ENCODE measurements at places on chromosomes 1 and 21. TPM values are rescaled to one million over a fixed set of nuclear protein-coding genes. Genes with fewer than 3 reads are reported as not detected.

The CTNNBIP1 gene
- 10.7 TPM for total RNA-seq

The RIPPLY3 gene
- total RNA-seq = 0.56 TPM

The CATSPERE gene
- total RNA-seq = 0.05 TPM

The OR2L3 gene
- not detected for total RNA-seq

The SPRR4 gene
- not detected for total RNA-seq

The FABP3 gene
- total RNA-seq = not detected

The C1orf141 gene
- not detected for total RNA-seq

The MAP1LC3C gene
- not detected for total RNA-seq

The MCOLN3 gene
- 3.6 TPM for total RNA-seq

The PSMG1 gene
- total RNA-seq = 94.3 TPM

The HSD3B1 gene
- total RNA-seq = not detected

The C8A gene
- total RNA-seq = not detected

The ERICH3 gene
- not detected for total RNA-seq

The DMBX1 gene
- 0.76 TPM for total RNA-seq

The TCHH gene
- total RNA-seq = 0.19 TPM

The RGS5 gene
- 0.58 TPM for total RNA-seq

The KCNE2 gene
- not detected for total RNA-seq

The TRIM46 gene
- total RNA-seq = 1.5 TPM

The REN gene
- not detected for total RNA-seq

The TMEM82 gene
- total RNA-seq = not detected

The ZNF695 gene
- total RNA-seq = 1.8 TPM

The NOC2L gene
- 88.3 TPM for total RNA-seq

The CHI3L2 gene
- 0.54 TPM for total RNA-seq

The PLA2G2D gene
- not detected for total RNA-seq

The CSRP1 gene
- 445 TPM for total RNA-seq

The S100A7A gene
- total RNA-seq = not detected

The IQGAP3 gene
- 13.6 TPM for total RNA-seq

The EXTL1 gene
- not detected for total RNA-seq

The OR2T35 gene
- total RNA-seq = not detected

The AKIRIN1 gene
- total RNA-seq = 44.4 TPM

The MORC3 gene
- total RNA-seq = 10.2 TPM

The RAP1GAP gene
- 14.4 TPM for total RNA-seq

The C1QA gene
- not detected for total RNA-seq

The RXRG gene
- not detected for total RNA-seq

The TDRD5 gene
- total RNA-seq = not detected

The CELA2A gene
- total RNA-seq = not detected

The SHISAL2A gene
- not detected for total RNA-seq

The MYCBP gene
- total RNA-seq = 22.1 TPM

The ADAM30 gene
- total RNA-seq = not detected

The KRTAP26-1 gene
- total RNA-seq = not detected

The SYDE2 gene
- total RNA-seq = 0.72 TPM

The CD160 gene
- 0.10 TPM for total RNA-seq

The SLC44A5 gene
- total RNA-seq = 0.10 TPM

The LIN28A gene
- not detected for total RNA-seq

The ACTA1 gene
- 0.13 TPM for total RNA-seq
